ENCODE measurements at places on chromosomes 5 and 9. TPM values are rescaled to one million over a fixed set of nuclear protein-coding genes. Genes with fewer than 3 reads are reported as not detected.

GABRA6 gene
- not detected for polyA plus RNA-seq

AQP7 gene
- 5.2 TPM for polyA plus RNA-seq

OBP2B gene
- not detected for polyA plus RNA-seq

PCDHB2 gene
- polyA plus RNA-seq = 11.9 TPM

ORM2 gene
- polyA plus RNA-seq = 1.4 TPM

SLC34A3 gene
- 2.3 TPM for polyA plus RNA-seq

SLC36A3 gene
- polyA plus RNA-seq = 0.10 TPM

MROH2B gene
- 0.18 TPM for polyA plus RNA-seq

SLC6A3 gene
- polyA plus RNA-seq = 1.5 TPM

DNA sequence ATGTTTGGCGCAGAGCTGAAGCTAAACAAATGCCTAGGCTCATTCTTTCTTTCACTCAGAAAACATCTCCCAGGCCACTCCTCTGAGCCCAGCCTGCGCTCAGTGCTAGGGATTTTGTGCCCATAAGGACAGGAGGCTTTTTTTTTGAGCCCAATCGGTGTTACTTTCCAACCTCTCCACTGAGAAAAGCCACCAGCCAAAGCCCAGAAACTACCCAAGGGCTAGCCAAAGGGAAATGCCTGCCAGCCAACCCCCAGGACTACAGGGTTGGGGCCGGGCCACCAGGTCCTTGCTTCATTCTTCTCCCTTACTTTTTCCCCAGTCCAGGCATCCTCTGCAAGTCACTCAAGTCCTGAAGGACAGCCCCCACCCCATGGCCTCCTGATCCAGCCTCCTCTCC, 134.7 kb downstream of the PAX5 start:
- DNase-seq = no peak

- no peak for DNase-seq
Observed at GRCh38 chr5:74673011-74673790, 11.8 kb upstream of the HEXB start.

GRCh38 chr9:109460576-109460975, 37.5 kb downstream of the PTPN3 start:
- DNase-seq = no peak

- DNase-seq = no peak
Observed at GRCh38 chr9:87725356-87725899, 491 bp upstream of the CTSL start.

DNA sequence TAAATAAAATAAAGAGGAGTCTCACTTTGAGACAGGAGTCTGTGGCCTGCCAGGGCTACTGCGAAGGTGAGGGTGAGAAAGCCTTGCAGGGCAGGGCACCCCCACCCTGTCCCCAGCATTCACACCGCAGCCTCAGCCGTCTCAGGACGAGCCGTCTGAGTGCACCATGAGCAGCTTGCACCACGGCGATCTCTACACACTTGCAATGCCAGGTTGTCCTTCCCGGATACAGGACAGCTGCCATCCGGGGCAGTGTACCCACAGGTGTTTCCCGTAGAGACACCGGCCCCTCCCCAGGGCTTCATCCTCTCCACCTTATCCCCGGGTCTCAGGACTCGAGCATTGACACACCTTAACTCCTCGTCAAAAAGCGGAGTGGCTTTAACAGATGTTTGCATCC, 43.3 kb downstream of the IRX2 start:
- no peak for DNase-seq

- no peak for DNase-seq
Observed at GRCh38 chr9:132169672-132170392, 8.0 kb downstream of the NTNG2 start.

DNA sequence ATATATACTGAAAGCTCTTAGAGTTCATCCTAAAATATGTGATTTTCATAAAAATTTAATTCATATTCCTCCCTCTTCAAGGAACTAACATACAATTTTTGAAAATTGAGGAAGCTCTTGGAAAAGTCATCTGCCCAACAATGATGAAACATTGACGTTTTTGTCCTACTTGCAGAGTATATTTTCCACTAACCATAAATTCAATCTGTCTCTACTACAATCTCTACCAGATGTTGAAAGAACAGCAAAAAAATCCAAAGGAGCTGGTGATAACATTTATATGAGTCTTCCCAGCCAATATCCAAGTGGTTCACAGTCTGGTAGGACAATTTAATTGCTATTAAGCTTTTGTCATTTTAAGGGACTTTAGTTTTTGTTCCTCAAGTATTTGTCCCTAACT, 81.1 kb upstream of the NR3C1 start:
- DNase-seq = no peak

GRCh38 chr5:90786756-90787155, 228.2 kb downstream of the ADGRV1 start:
- DNase-seq = no peak

DNA sequence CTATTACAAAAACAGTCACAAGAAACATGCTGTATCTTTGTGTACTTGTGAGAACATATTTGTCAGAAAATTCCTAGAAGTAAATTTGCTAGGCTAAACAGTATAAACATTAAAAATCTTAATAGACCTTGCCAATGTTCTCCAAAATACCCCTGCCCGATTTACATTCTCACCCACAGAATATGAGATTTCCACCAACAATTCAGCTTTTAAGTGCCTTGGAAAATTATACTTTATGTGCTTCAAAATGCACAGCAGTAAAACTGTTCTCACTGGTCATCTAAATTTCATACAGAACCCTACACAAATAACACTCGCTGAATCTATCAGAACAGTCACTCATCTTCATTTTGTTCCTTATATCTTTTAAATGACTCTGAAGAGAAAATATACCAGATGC, 5.5 kb downstream of the MLLT3 start:
- DNase-seq = no peak

DNA sequence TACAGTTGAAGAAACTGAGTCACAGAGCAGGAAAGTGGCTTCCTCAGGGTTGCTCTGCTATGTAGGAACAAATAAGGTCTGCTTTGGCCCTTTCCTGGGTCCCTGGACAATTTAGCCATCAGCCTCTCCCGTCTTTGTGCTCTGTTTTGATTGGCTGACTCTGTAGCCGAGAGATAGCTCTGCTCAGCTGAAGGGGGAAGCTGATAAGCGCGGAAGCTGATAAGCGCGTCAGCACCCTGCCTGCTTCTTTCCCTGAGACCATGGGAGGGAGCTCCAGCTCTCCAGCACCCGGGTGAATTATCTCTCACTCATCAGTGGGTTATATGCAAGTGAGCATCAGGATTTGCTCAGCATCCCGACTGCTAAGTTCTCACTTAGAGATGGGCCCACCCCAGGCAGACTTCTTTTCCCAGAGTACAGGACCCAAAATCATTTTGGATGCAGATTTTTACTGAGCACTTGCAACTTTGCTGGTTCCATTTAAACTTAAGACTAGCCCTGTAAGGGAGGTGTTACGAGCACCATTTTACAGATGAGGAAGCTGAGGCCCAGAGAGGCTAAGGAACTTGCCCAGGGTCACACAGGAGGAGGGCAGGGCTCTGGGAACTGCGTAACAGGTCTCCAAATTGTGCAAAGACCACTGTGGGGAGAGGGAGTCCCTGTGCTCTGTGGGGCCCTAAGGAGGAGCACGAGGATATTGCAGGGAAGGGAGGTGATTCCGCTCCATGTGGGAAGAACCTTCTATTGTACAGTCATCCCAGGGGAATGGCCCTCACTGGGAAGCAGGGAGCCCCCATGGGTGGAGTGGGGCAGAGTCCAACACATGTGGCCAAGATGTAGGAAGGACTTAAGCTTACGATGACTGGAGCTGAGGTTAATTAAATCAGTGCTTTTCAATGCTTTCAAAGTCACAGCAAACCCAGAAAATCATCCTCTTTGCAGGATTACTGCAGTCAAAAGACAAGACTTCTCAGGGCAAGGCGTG, 83.7 kb upstream of the ORM1 start:
- no peak for DNase-seq

DNA sequence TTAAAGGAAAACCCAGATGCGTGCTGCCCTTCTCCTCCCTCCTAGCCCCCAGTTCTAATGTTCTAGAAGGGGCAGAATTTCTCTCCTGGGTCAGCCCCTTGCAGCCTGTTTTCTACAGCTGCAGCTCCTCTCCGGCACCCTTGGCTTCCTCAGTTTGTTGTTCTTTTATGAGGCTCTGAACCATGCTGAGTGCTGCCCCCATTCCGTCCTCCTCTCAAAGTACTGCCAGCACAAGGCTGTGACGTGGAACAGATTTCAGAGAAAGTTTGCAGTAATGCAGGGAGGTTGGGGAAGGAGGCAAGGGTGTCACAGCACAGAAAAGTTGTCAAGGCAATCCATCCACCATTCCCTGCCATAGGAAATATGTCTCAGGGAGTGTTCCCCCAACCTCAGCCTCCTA, 63.3 kb downstream of the RGS3 start:
- peak; percentile 83 for DNase-seq

- peak; percentile 50 for DNase-seq
Observed at GRCh38 chr9:112570671-112571167, 84.1 kb downstream of the KIAA1958 start.

DNA sequence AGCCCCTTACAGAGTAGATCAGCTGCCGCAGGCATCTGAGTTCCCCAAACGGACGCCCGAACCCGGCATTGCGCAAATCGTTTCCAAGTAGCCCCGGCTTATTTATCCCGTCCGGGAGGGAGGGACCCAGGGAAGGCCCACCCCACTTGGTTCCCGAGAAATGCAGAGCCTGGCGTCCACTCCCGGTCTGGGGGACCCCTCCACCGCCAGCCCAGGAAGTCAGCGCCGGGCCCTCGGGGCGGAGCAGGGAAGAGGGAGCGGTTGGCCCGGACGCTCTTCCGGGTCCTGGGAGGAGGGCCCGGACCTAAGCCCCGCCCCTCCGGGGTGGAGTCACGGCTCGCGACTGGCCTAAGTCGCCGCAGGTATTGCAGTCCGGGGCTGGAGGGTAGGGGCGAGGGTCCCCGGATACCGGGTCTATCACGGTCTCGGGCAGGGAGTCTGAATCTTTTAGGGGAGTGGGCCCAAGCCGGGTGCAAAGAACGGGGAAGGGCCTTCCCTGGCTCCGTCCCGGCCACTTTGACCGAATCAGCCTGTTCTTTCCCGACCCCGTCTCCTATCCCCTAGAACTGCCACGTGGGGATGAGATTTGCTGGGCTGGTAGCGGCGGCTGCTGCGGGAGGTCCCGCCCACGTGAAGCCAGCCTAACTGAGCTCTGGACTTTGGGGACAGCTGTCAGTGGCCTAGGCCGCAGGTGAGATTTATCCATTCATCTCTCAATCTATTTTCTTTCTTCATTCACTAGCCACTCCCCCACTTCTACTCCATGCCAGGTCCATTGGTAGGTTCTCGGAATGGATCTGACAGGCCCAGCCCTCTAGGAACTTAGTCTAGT, at the start of gene RABEPK:
Gene RABEPK (plus strand): TSS at position 327 of the 832 bp plus-strand sequence. CDS start 2,472 bp downstream, outside the sequence.
- peak; percentile 94 for DNase-seq

GRCh38 chr9:5626727-5627634, 1.9 kb upstream of the RIC1 start:
- DNase-seq = peak; percentile 71

GRCh38 chr5:128478386-128479368, 59.4 kb downstream of the FBN2 start:
- no peak for DNase-seq

DNA sequence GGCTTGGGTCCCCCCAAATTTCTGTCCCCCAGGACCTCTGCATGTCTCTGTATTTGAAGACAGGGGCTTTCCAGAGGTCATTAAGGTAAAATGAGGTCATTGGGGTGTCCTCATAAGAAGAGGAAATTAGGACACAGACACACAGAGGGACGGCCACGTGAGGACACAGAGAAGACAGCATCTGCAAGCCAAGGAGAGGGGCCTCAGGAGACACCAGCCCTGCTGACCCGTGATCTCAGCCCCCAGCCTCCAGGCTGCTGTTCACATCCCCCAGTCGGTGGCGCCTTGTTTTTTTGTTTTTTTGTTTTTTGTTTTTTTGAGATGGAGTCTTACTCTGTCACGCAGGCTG, 1.2 kb upstream of the CCDC183 start:
- no peak for DNase-seq

DNA sequence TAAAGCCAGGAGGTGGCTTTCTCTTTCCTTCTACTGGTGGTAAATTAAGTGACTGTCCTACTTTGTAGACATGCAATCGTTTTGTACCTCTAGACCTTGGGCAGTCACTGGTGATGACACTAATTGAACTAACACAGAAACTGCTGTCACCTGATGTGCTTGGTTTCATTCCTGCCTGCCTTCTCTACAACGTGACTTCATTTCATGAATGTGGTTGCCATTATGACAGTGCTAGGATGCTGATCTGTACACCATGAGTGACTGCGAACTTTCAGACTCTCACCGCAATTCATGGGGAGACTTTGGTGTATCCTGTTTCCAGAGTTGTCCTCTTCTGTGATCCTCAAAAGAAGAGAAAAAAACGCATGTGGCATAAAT, 47.5 kb downstream of the UBE2QL1 start:
- DNase-seq = no peak

GRCh38 chr9:95752129-95752731, 123.3 kb upstream of the ERCC6L2 start:
- DNase-seq = no peak

DNA sequence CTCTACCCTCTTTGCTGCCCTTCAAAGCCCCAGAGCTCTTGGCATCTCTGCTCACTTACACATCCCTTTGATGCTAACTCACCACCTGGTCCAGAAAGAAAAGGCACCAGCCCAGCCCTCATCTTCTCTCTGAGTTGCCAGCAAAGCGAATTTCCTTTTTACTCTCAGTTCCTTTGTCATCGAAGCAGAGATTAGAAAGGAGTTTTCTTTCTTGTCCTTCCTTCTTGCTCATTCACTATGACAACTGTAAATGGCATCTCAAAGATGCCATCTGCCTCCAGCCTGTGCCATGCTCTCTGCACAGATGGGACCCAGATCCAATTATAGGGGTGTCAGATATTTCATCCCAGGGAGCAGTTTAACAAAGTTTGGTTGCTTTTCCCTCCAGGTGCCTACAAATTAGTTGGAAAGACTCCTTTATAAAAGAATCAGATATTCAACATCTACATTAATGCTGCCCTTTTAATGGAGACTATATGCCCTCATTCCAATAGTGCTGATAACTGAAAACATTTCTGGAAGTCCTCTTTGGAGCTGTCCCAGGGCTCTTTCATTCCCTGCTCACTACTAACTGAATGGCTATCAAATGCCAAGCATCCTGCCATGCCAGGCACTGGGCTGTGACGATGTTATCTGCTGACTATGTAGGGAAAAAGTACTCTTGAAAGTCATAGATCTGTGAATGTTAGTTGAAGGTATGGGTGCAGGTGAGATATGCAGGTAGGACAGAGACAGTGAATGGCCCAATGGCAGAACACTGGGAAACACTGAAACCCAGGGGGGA, 58.9 kb downstream of the SUSD1 start:
- DNase-seq = no peak

GRCh38 chr9:127976498-127976897, 4.3 kb downstream of the EEIG1 start:
- no peak for DNase-seq

DNA sequence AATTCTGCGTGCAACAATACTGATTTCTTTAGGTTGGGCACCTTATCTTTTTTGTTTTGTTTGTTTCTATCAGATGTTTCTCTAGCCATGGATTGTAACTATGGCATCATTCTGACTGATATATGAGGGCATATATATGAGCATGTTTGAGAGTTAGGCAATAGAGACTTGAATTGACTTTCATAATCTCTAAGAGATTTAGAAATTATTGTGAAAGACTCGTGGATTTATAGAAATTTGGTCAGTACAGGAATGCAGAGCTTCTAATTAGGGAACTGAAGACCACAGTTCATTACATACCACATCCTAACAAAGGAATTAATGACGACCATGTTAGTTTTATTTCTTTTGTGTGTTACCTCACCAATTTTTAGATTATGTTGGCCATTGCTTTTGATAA, 546.0 kb upstream of the GRAMD2B start:
- no peak for DNase-seq

Data from right lung (tissue), 10 donors.